ENCODE measurements at places on chromosomes 1 and 21. TPM values are rescaled to one million over a fixed set of nuclear protein-coding genes. Genes with fewer than 3 reads are reported as not detected.
A peak's percentile ranks its signal among the peaks of the same experiment; 100 is the strongest.

DNA sequence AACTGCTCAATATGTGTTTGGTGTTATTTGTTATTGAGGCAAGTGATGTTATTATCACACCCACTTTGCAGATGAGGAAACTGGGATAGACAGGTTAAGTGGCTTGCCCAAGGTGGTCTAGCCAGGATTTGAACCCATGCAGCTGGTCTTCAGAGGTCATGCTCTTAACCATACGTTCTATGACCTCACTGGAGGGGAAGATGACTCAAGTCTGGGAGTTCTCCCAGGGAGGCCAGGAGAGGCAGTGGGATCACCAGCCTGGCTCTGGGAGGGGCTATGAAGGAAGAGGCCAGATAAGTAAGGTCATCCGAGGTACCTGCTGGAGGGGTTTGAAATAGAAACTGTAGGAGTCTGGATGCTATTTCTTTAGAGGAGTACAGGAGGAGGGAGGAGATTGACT, 95.3 kb downstream of the NAV1 start:
- no peak for DNase-seq

DNA sequence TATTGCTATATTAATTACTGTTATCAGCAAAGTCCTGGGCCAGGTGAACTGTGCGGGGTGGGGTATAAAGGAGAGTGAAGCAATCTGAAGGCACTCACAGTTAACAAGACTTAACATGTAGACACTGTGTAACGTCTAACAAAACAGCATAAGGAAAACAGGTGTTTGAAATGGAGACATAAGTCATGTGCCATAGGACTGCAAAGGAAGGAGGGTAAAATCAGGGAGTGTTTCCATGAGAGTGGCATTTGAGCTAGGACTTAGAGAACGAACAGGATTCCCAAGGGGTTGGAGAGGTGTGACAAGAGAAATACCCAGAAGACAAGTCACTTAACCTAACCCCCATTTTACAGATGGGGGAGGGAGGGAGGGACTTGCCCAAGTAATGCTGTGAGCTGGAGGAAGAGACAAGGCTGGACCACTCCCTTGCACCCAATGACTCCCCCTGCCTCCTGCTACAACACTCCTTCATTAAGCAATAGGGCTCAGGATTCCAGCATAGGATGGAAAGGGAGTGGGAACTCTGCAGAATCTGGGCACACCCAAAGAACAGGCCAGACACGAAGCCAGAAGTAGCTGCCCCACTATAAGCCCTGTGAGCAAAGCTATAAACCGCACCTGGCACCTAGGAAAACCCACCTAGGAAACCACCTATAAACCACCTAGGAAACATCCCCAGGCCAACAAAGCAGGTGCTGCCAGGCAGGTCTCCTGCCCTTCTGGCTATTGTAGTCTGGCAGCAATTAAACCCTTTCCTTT, 6.6 kb downstream of the PEF1 start:
- no peak for DNase-seq

- DNase-seq: peak; percentile 68
Measured at GRCh38 chr1:166947398-166948043, 27.8 kb downstream of the ILDR2 start.

GRCh38 chr1:178954325-178954690, 71.4 kb upstream of the FAM20B start:
- DNase-seq: no peak

- DNase-seq: peak; percentile 88
Measured at GRCh38 chr21:28516991-28517592, 475.6 kb downstream of the LTN1 start.

DNA sequence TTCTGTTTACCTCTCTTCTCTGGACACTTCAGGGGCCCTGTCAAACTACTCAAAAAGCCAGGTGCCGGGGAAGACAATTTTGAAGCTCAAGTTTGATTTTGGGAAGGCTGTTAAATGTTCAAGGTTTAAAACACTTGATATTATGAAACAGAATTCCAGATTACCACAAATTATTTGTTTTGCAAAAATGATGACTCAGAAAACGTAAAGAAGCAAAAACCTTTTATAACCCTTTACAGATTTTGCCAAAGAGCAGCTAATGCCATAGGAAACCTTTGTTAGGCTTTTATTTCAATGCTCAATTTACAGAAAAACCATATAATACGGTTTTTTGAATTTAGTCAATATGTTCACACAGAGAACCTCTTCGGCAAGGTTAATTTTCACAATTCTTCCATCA, 593.4 kb upstream of the ZP4 start:
- DNase-seq: no peak

DNA sequence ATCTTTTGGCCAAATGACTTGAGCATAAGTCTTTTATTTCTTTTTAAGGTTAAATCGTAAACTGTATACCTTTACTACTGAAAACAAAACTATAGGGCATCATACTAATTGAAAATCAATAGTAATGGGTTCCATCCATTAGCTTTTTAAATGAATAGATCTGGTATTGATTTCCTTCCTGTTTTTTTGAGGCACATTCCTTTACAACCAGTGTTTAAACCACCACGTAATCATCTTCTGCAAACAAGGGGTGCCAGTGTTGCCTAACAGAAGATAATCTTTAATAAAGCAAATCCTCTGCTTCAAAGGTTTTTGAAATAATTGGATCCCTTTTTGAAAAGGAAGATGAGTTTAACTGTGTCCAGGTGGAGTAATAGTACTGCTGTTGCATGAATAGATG, 48.7 kb upstream of the ANGPTL1 start:
- no peak for DNase-seq

DNA sequence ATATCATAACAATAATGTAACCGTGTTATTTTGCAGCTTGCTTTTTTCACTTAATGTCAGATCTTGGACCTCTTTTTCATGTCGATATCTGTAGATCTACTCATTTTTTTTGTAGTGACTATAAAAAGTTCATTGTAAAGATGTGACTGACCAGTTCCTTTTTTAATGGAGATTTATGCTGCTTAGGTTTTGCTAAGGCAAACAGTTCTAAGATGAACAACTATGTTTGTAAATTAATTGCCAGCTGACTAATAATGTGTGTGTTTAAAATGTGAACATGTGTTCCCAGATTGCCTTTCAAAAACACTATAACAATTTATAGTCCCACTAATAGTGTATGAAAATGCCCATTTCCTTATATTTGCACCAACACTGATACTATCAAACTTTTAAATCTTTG, 18.1 kb upstream of the EPS8L3 start:
- DNase-seq: no peak

GRCh38 chr1:217524787-217525520, 105.9 kb downstream of the GPATCH2 start:
- no peak for DNase-seq

DNA sequence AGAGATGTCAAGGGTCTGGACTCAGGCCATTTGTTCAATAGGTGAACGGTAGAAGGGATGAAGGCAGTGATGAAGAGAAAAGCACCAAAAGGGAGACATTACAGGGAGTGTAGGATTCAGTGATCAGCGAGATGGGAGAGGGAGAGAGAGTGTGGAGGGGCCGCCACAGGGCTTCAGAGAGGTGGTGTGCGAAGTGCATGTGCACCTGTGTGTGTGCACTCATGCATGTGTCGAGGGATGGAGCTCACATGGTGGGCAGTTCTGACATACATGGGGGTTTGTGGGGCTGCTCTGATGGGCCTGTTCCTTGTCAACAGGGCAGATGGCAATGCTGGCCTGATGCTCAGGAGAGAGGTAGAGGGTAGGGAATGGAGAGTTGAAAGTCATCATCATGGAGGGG, 11.4 kb upstream of the KCNA2 start:
- DNase-seq: no peak

GRCh38 chr1:111989531-111990025, at the start of gene KCND3:
KCND3 (minus strand) TSS chr1:111989668.
- peak; percentile 30 for DNase-seq

DNA sequence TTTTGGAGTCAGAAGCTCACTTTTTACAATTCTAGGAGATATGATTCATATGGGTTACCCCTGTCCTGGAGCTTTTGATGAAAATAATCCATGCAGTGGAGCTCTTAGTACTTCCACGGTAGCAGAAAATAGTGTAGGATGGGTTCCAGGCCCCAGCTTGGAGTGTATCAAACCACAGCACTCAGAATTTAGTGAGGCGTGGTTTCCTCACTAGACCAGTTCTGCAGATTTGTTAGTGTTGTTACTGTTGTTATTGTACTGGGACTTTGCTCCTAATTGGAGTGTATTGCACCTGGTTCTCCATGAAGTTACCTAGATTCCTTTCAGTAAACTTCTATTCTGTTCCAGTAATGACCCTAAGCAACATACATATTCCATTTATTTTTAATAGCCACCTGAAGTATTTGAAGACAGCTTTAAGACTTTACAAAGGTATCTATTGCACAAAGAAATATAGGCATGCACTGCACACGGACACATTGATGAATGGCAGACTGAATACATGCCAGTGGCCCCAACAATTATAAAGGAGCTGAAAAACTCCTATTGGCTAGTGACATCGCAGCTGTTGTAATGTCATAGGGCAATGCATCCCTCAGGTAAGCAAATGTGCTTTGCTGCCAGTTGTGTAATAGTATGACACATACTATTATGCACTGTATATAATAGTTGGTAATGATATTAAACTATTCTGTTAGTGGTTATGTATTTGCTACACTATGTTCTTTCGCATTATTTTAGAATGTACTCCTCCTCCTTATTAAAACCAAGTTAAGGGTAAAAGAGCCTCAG, 1058.0 kb downstream of the KCNT2 start:
- DNase-seq: no peak

- no peak for DNase-seq
Measured at GRCh38 chr1:85615586-85616363, 35.2 kb downstream of the CCN1 start.

- DNase-seq: no peak
Measured at GRCh38 chr1:98813738-98814309, 152.3 kb downstream of the SNX7 start.

DNA sequence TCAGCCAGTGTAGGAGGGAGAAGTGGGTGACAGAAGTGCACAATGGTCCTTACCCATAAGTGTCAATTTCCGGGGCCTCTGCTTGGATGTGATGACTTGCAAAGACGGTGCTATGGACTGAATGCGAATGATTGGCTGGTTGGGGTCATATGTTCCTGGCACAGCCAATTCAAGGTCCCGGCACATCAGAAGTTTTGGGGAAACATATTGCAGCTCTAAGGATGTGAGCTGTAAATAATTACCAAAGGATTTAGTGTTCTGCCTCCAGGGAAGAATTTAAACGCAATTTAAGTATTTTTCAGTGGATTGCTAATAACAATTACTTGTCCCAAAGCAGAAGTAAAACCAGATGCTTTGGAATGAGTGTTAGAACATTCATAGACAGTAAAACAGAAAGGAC, 26.9 kb upstream of the EXOSC10 start:
- DNase-seq: no peak

GRCh38 chr1:47710329-47711071, 272.7 kb downstream of the FOXD2 start:
- peak; percentile 86 for DNase-seq

GRCh38 chr1:66980745-66981367, 56.1 kb downstream of the MIER1 start:
- no peak for DNase-seq

- no peak for DNase-seq
Measured at GRCh38 chr1:106564192-106564591, 492.3 kb upstream of the PRMT6 start.

- no peak for DNase-seq
Measured at GRCh38 chr1:12386130-12386529, 156.3 kb downstream of the VPS13D start.

- no peak for DNase-seq
Measured at GRCh38 chr1:56168176-56168575, 411.2 kb downstream of the PLPP3 start.

GRCh38 chr1:29410476-29410875, 174.2 kb downstream of the PTPRU start:
- DNase-seq: no peak

DNA sequence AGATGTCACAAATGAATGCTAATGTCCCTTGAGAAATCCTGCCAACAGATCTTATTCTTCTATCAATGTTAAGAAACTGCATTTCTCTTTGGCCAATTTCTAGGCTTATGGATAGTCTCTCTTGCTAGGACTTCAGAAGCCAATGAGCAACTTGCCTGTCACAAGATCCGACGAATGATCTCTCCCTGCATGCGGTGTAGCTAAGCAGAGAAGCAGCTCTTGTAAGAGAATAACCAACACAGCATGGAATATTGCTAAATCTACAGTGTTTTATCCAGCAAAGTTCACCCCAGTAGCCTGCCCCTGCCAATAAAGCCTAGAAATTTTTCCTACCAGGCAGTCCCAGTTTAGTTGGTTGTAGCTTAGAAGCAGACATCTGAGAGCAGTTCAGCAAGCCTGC, 2.1 kb upstream of the SLC44A5 start:
- no peak for DNase-seq

DNA sequence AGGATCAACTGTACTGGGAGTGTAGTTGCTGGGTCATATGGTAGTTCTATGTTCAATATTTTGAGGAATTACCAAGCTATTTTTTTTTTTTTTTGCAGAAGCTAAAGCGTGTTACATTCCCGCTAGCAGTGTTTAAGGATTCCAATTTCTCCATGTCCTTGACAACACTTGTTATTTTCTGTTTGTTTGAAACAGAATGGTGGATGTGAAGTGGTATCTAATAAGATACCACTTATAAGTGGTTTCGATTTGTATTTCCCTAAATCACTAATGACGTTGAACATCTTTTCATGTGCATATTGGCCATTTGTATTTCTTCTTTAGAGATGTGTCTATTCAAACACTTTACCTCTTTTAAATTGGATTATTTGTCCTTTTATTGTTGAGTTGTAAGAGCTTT, 112.2 kb downstream of the DISP1 start:
- DNase-seq: no peak

The LCK gene
- total RNA-seq: 57.0 TPM

The NFASC gene
- 21.0 TPM for total RNA-seq

The SH3BGR gene
- 4.8 TPM for total RNA-seq

The SORT1 gene
- 50.2 TPM for total RNA-seq

The CZIB gene
- total RNA-seq: 41.6 TPM

The FLG2 gene
- total RNA-seq: not detected

The DNM3 gene
- total RNA-seq: 1.9 TPM
